Osteoblast (primary cell): ENCODE measurements at places on chromosomes 3 and 15. TPM values are rescaled to one million over a fixed set of nuclear protein-coding genes. Genes with fewer than 3 reads are reported as not detected.

GRCh38 chr3:33317963-33318709 lies 40.9 kb downstream of the FBXL2 start:
- peak; percentile 49 for DNase-seq

- no peak for DNase-seq
Measured at GRCh38 chr3:147799601-147800000, 390.4 kb downstream of the ZIC1 start.

DNA sequence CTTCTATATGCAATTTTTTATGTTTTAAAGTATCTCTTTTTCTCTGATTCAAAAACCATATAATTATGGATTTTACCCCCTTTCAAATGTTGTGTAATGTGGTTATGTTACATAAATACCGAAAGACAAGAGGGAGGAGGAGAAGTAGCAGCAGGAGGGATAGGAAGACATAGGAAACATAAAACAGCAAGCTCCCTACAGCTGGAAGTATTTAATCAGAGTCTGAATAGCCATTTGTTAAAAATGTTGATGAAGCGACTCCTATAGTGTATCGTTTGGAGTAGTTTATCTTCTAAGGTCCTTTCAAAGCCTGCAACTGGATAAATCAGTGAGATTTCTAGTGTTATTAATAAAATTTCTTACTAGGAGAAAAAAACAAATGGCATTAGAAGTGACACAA lies 598.1 kb upstream of the GOLIM4 start:
- no peak for DNase-seq

DNA sequence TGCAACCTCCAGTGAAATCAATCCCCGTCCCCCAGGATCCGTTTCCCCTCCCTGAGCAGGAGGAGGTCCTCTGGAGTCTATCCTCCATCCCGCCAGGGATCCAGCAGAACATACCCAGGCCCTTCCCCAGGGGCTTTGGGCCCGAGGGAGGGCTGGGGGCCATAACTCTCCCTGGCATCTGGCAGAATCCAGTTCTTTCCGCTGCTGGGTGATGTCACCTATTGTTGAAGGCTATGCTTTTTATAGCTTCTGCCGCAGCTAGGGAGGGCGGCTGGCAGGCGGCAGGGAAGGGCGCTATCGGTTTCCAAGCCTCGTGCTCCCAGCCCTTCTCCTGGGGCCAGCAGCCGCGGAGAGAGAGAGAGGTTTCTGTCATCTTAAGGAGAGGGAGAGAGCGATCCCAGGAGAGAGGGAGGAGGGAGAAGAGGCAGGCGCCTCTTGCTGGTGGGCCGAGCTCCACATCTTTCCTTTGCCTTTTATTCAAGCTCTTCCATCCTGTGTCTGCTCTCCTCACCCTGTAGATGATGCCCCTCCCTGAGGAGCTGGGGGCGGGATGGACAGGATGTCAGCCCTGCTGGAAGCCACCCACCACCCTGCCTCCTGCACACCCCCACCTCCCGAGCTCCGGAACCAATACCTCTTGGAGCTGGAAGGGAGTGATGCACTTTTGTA lies 120.1 kb downstream of the ANP32A start:
- peak; percentile 97 for DNase-seq

GRCh38 chr15:98529205-98530145 lies 118.9 kb upstream of the IGF1R start:
- no peak for DNase-seq

GRCh38 chr15:56774356-56774755 lies 41.0 kb upstream of the ZNF280D start:
- DNase-seq = no peak

- DNase-seq = no peak
Measured at GRCh38 chr3:167864552-167864874, 129.0 kb downstream of the SERPINI1 start.

DNA sequence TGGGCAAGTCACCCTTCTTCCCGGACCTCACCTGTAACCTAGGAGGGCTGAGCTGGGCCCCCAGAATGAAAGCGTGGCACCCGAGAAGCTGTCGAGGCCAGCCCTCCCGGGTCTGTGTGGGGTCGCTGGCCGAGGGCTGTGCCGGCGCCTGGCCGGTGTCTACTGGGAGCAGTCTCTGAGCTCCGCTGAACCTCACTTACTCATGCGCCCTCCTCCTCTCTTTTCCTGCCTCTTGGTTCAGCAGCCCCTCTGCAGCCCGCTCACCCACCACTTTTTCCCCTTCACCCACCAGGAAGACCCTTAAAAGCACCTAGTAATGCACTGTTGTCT lies 419 bp downstream of the HYKK start:
- DNase-seq = peak; percentile 88

DNA sequence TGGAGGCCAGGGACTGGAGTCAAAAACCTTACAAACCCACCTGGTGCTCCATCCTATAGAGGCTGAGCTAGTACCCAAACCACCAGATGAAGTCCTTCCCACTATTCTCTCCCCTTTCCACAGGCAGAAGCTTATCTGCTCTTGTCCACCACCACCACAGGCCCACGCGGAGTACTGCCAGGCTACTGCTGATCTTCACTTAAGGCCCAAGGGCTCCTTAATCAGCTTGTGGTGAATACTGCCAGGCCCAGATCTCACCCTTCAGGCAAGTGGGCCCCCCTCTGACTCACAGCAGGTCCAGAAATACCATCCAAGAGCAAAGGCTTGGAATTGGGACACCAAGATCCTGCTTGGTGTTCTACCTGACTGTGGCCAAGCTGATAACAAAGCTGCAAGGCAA lies 598.1 kb upstream of the CBLB start:
- DNase-seq = no peak

The PCSK6 gene
- total RNA-seq = 0.29 and 0.72 TPM in 2 replicates

The SNTN gene
- total RNA-seq = not detected in 2 replicates

The RCN2 gene
- total RNA-seq = 50.3 and 54.8 TPM in 2 replicates

The AGBL1 gene
- total RNA-seq = not detected in 2 replicates

The RASGRP1 gene
- total RNA-seq = 0.36 and 0.59 TPM in 2 replicates

The RTP1 gene
- not detected in 2 replicates for total RNA-seq
